ENCODE measurements at places on chromosomes 1 and 21.
A peak's percentile ranks its signal among the peaks of the same experiment; 100 is the strongest.

DNA sequence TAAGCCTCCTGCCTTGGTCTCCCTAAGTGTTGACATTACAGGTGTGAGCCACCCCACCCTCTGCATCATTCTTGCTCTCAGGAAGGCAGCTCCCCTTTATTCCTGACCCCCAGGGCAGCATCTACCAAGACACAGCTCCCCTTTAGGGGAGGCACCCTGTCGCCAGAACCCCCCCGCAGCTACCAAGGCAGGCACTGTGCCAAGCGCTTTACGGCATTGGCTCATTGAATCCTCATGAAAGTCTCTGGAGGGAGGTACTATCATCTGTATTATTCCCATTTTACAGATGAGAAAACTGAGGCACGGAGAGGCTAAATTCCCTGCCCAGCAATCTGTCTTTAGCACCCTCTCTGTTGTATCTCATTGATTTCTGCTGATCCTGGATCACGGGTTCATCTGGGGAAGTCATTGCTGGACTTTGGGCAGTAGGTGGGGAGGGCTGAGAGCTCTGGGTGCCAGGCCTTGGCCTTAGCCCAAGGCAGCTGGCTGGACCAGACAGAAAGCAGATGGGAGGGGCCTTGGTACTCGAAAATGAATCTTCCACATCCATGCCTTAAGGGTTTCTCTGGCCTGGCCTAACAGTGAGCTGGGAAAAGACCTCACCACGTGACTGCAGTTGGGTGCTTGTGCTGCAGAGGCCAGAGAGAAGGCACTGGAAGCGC, 5.9 kb downstream of the PLOD1 start:
- peak; percentile 60 for DNase-seq

GRCh38 chr1:116226017-116226416, 114.8 kb downstream of the MAB21L3 start:
- no peak for DNase-seq

DNA sequence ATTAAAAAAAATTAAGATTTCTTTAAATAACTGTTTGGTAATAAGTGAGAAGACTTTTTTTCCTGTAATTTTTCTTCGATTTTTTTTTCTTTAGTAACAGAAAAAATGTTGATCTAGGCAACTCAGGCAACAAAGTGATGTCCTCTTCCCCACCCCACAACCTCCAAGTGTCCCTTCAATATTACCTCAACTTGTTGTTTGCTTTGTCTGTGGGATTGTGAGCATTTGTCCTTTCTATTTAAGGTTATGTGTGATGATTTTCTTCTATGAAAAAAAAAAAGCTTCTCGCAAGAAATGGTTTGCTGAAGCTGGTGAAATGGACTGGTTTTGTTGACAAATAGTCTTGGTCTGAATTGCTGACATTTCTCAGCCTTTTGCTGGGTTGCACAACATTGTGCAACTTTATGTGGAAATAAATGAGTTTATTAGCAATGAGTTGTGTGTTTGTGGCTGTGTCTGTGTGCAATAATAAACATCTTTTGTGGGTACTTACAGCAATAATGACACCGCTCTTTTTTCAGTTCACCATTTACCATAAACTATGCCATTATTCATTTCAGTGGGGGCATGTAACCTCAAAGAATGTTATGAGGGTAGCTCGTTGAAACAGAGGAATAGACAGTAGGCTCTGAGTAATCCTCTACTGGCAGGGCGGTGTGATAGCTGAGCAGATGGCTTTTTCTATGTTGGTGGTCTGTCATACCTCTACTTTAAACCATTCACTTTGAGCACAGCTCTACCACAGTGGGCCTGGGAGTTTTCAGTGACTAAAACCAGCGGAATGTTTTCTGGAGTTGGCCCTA, 218.4 kb downstream of the HLX start:
- DNase-seq = no peak

DNA sequence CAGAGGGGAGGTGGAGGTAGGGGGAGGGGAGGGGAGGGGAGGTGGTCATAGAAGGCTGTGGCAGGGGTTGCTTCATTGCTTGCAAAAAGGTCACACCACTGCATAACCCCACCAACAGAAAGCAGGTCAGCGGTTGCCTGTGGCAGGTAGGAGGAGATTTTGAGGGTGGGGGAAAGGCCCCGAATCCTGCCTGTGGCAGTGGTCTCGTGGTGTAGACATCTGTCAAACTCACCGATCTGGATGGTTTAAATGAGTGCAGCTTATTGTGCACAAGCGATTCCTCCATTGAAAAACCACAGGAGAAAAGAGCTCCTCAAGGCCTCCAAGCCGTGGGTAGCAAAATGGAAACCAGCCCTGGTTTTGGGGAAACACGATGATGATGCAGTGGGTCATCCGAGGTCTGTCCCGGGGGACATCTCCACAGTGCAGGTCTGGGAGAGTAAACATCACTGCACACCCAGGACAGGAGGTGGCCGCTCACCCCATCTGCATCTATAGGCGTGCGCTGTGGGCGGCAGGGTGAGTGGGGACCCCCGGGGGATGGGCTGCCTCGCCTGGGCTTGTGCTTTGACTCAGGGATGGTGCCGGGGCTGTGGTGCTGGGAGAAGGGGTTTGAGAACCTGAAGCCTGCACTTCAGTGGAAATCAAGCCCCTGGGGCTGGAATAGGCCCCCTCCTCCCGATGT, 112.3 kb downstream of the CRYAA start:
- DNase-seq = no peak

- DNase-seq = no peak
Observed at GRCh38 chr1:85611425-85611824, 30.9 kb downstream of the CCN1 start.

- DNase-seq = no peak
Observed at GRCh38 chr1:223741861-223742260, 29.5 kb downstream of the CAPN2 start.

DNA sequence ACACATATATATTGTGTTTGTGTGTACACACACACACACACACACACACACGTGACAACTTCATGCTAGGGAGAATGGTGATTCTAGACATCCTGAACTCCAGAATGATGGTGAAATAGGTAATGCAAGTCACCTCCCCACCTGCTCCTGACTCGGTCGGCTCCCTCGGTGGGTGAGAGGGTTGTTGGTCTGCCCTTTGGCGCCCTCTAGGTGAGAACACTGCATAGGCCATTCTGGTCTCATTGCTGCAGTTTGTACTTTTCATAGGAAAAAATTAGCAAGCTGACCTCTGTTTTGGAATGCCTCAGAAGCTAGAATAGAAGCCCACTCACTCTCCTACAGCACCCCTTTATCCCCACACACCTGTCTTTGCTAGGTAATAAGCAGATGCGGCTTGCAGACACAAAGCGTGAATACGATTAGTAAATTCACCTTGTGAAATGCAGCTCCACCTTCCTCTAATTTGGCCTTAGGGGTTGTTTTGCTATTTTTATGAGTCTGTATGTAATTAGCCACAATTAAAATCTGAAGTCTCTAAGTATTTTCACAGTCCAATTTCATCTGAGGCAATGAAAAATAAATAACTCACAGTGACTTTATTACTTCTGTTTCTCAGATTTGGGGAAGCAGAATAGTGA, 130.0 kb upstream of the KCNJ15 start:
- DNase-seq = peak; percentile 60

GRCh38 chr1:228358039-228358763, 48.4 kb downstream of the TRIM11 start:
- no peak for DNase-seq

DNA sequence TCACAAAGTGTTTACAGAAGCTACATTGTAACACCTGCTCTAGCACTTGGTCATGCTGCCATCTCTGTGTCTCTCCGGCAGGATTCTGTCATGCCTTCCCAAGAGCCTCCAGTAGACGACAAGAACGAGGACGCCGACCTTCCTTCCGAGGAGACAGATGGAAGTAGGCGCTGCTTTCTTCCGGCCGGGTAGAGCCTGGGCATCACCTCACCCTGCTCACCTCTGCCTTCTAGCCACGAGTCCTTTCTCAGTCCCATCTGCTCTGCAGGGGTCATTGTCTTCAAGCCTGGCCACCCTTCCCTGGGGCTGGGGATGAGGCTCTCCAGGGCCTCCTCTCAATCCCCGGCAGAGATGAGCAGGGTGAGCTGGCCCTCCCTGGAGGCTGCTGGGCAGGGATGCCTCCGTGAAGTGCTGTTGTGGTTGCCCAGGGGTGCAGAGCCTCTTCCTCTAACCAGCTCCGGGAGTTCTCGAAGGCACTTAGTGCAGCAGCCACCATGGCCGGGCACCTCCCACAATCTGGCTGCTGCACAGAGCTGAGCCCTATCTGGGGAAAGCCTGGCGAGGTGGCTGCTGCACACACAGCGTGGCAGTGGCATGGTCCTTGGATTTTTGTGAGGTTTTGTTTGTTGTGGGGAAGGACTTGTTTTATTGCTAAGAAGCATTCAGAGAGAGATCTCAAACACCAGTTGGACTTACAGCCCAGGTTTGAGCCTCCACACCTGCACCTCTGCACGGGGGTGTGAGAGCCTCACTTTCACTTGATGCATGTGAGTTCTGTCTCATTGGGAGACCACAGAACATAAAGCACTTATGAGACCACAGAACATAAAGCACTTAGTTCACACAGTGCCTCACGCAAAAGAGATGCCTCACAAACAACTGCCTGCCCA, 48.4 kb downstream of the FAAP20 start:
- DNase-seq = no peak
